ENCODE measurements at places on chromosomes 7 and 10. TPM values are rescaled to one million over a fixed set of nuclear protein-coding genes. Genes with fewer than 3 reads are reported as not detected.

Gene TFEC
- 0.49 TPM for polyA plus RNA-seq

Gene LRRC61
- 7.1 TPM for polyA plus RNA-seq

Gene IL2RA
- polyA plus RNA-seq = 0.11 TPM

Gene UTF1
- not detected for polyA plus RNA-seq

Gene CYP26C1
- polyA plus RNA-seq = 0.04 TPM

All from pancreas (tissue), 10 donors.